ENCODE measurements at places on chromosomes 6 and 20.
A peak's percentile ranks its signal among the peaks of the same experiment; 100 is the strongest.

- peak; percentile 93 for DNase-seq
Measured at GRCh38 chr6:155528982-155529453, 73.4 kb upstream of the NOX3 start.

DNA sequence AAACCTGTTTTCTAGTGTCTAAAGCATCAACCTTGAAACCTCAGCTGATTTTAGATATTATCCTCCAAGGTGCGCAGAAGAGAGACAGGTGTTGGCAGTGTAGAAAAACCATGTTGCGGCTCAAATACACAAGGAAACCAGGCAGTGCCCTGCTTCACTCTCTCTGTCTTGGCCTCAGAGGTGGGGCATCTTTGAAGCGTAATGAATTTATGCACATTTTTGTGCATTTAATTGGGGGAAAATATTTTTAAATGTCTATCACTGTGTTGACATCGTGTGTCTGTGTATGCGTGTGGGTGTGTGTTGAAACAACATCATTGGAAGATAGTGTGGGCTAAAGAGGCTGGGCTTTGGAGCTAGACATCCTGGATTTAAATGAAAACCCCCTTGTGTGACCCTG lies 334.0 kb upstream of the CHD6 start:
- no peak for DNase-seq

GRCh38 chr6:5619249-5619648 lies 357.9 kb downstream of the FARS2 start:
- no peak for DNase-seq

DNA sequence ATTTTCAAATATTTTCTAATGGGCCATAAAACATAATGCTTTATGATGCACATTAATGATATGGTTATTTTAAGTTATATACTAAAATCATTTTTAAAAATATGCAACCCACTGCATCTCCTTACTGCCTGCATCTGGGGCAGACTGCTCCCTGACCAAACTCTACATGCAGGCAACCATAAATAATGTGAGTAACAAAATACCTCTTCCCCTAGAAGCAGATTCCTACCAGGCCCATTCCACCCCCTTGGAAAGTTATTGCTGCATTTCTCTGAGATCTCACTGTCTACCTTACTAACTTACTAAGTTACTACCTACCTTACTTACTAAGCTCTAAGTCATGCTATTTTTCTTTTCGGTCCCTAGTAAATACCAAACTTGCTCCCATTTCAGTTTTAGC lies 71.8 kb downstream of the ATG5 start:
- DNase-seq: no peak

- DNase-seq: no peak
Measured at GRCh38 chr20:13856354-13856753, 71.5 kb downstream of the NDUFAF5 start.

- no peak for DNase-seq
Measured at GRCh38 chr20:35968930-35969329, 540 bp downstream of the CNBD2 start.

DNA sequence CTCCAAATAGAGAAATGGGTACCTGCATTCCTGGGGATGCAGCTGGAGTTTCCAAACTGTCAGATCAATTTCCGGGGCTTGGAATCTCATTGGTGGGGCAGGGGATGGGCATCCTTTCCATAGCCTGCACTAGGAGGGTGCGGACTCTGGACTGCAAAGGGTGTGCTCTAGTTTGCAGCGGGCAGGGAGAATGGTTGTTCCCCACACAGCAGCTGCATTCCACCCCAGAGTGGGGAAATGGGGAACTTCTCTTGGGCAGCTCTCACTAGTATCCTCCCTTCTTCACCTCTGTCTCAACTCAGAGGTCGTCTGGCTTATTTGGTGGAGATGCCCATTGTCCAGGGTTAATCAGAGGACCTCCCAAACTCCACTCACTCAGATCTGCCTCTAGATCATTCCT lies 34.5 kb upstream of the CDKN1A start:
- DNase-seq: peak; percentile 40

- DNase-seq: peak; percentile 30
Measured at GRCh38 chr6:16684896-16685554, 76.2 kb downstream of the ATXN1 start.

DNA sequence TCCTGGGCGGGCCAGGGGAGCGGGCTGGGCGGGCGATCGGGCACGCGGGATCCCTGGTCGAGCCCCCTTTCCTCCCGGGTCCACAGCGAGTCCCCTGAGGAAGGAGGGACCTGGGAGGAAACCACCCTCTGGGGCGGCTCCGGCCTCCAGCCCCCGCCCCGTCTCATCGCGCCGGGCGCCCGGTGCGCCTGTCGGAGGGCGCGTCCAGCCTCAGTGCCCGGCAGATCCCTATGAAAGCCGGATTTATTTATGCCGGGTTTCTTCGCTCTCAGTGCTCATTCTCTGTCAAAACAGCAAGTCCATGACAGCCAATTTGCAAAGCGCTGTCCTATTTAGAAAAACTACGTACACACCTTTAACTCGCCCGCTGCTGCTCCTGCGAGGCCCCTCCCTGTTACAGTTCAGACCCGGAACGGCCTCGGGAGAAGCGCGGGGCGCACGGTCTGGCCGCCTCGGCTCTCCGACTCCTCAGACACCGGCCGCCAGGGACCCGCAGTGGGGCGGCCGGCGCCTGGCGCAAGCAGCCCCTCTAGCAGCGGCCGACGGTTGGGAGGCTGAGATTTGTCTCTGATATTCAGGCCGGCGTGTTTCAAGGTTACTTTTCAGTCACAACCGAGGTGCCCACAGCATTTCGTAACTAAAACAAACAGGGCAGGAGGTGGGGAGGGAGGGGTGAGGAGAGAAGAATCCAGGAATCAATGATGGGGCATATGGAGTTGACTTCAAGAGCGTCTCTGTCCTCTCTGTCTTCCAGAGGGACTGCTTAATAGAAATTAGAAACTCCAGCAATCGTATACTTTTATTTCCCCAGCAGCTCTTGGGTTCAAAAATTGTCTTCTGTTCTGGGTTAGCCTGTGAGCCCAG lies 782 bp upstream of the FOXA2 start:
- DNase-seq: no peak

GRCh38 chr6:89547281-89547680 lies 91.3 kb downstream of the LYRM2 start:
- DNase-seq: no peak

DNA sequence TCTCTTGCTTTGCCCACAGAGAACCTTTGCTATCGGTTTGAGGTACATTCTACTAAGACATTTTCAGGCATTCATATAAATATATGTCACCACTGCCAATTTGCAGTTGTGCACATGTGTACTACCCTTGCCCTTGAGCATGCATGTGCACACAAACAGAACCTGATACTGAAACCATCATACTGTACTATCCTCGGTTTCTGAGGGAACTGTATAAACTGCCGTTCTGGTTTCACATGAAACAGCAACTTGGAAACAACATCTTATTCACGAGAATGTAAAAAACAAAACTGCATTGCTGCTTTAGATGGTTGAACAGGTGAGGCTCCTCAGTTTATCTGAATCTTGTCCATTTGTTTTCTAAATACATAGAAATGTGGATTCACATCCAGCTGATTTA lies 151.2 kb upstream of the TMEM170B start:
- peak; percentile 63 for DNase-seq

DNA sequence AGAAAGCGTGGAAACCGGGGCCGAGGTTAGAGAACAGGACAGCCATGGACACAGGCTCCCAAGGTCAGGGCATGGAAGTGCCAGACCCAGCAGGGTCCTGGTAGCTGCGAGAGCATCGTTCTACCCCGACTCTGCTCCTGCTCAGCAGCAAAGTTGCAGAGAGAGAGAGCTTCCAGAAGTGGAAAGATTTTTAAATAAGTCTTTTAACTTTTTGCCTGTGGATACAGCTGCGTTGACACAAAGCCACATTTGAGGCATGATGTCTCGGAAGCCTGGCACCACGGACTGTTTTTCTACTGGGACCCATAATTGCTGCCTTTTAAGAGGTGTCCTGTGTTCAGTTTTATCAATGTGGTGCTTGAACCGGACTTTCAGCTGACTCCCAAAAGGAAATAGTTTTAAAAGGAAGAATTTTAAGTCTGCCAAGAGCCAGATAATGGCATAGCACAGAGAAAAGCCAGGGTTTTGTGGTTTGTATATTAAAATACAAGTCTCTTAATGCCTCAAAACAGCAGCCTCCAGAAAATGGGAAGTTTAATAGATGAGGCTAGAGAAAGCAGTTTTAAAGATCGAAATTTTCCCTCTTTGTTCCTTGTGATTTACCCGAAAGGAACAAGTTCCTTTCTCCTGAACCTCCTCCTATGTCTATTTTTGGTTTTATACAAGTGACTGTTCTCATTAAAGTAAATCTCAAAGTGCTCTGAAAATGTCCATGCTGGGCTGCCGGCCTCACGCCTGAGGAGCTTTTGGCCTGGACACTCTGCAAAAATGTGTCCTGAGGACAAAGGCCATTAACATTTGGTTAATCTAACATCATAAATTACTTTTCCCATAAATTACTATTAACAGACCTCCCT lies 91.5 kb downstream of the RIN2 start:
- DNase-seq: no peak

DNA sequence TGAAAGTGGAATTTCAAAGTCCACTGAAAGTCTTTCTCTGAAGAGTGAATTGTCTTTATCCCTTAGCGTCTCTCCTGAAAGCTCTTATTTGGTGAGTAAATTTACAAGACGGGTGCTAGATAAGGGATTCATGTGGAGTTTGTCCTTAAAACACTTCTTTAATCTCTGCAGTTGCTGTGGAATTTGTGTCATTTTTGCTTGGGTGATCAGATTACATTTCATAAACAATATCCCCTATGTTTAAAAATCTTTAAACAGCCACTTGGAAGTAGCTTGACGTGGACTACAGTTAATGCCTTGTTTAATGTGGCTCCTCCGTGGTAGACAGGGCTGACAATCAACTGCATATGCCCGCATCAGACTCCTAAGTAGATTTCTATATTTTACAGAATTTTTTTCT lies 175.4 kb upstream of the ZNF217 start:
- no peak for DNase-seq

- DNase-seq: no peak
Measured at GRCh38 chr6:14321992-14322772, 204.6 kb downstream of the CD83 start.

GRCh38 chr6:155530219-155530834 lies 74.7 kb upstream of the NOX3 start:
- DNase-seq: peak; percentile 42

DNA sequence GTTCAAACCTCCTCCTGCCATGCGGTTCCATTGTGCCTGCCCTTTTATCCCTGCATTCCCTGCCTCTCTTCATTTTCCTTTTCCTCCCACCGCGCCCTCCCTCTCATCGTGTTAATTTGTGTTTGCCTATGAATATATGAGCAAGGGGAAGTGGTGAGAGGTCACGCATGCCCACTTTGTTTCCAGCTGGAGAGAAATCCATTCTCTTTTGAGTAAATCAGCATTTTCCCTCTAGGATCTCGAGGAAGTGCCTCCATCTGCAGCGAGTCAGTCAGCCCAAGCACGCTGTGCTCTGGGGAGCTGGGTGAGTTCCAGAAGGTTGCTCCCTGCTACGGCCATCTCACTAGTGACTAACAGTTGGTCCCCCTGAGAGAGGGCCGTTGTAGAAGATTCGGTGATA lies 42.9 kb downstream of the CDH26 start:
- no peak for DNase-seq

DNA sequence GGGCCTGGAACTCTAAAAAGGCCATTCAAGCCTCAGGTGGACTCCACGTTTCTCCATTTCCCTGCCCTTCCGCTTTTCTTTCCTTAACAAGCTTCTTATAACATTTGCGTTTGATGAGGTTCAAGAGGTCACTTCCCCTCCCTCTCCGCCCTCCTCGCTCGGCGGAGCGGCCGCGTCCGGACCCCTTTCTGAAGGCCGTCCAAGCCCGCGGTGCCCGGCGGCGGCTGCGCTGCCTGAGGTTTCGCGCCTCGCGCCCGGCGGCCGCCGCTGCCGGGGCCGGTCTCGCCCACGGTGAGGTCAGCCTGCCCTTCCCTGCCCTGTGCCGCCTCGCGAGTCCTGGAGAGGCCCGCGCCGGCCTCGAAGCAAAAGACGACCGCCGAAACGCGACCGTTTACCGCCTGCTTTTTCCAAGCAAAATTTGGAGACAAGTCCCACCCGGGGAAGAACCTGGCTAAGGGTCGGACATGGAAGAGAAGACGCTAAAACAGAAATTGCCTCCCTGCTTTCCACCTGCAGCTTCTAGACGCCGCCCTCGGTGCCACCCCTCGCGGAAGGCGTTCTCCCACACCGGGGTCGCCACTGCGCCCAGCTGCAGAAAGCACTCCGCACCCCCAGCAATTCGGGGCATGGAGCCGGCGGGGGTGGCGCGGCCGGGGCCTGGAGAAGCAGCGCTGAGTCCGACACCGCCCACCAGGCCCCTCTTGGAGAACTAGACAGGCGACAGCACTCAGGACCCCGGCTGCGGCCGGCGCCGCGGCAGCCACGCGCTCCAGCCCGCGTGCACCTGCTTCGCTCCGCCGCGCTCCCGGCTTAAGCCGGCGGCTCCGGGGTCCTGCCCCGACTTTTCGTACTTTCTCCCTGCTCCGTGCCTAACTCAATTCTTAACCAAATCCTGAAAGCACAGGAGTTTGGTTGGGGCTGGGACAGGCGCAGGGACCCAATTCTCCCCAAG lies 11.0 kb upstream of the FOXF2 start:
- no peak for DNase-seq

DNA sequence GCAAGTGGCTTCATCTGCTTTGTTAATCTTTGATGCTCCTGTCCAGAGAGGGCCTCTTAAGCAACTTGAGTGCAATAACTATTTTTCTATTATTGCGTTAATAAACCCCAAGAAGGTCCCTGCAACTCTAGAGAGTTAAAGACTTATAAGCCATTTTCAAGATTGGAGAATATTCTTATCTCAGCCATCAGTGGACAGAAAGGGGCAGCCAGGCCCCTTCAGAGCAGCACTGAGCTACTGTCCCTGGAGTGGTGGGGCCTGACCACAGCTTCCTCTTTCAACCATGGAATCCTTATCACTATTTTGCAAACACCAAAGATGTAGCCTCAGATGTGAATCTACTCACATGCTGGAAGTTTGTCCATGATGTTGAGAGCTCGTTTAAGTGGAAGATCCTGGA lies 2.8 kb upstream of the MAS1L start:
- DNase-seq: peak; percentile 67

GRCh38 chr20:49400904-49401303 lies 81.6 kb downstream of the KCNB1 start:
- no peak for DNase-seq

GRCh38 chr6:38105066-38105465 lies 285.5 kb downstream of the ZFAND3 start:
- no peak for DNase-seq

GRCh38 chr6:128121610-128122009 lies 220.8 kb upstream of the THEMIS start:
- no peak for DNase-seq
